ENCODE measurements at places on chromosomes 4 and X. TPM values are rescaled to one million over a fixed set of nuclear protein-coding genes. Genes with fewer than 3 reads are reported as not detected.

GRCh38 chr4:48653217-48654014 lies 126.7 kb downstream of the FRYL start:
- no peaks in the 10 kb centered on the region for H3K4me1 ChIP-seq
- H3K4me3 ChIP-seq, result no peak overlapping the region
- no peak overlapping the region for H3K27ac ChIP-seq
- H3K36me3 ChIP-seq, result no peaks in the 10 kb centered on the region
- DNase-seq, result no peak

The FANCB gene
- 15.1 TPM for total RNA-seq

DNA sequence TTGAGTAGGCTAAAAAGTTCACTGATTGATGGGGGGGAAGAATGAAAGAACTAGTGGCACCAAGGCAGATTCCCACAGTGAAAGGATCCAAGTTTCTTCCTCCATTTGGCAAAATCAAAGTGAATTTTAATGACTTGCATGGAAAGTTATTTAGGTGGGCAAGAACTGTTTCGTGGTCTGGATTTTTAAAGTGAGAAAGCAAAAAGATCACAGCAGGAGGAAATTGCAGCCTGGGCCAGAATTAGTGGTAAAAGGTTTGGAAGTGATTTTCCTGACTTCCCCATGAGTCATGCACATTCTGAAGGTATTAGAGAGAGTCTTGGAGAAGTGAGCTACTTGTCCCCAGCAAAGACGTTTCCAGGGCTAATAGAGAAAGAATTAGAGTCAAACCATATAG lies 207.8 kb downstream of the ANTXR2 start:
- H3K36me3 ChIP-seq, result no peaks in the 10 kb centered on the region
- no peak for DNase-seq
- no peak overlapping the region for H3K4me3 ChIP-seq
- no peak overlapping the region for H3K27ac ChIP-seq

- no peak overlapping the region for H3K27ac ChIP-seq
- H3K36me3 ChIP-seq, result no peaks in the 10 kb centered on the region
- no peaks in the 10 kb centered on the region for H3K27me3 ChIP-seq
Measured at GRCh38 chr4:150982557-150983233, 32.4 kb downstream of the LRBA start.

The POU3F4 gene
- not detected for total RNA-seq

All from uterus (tissue), 4 donors.